Hindlimb muscle (tissue), 1 donor: ENCODE measurements at places on chromosomes 1 and 21.

GRCh38 chr21:37473491-37473890 lies 106.9 kb downstream of the DYRK1A start:
- no peak for DNase-seq

DNA sequence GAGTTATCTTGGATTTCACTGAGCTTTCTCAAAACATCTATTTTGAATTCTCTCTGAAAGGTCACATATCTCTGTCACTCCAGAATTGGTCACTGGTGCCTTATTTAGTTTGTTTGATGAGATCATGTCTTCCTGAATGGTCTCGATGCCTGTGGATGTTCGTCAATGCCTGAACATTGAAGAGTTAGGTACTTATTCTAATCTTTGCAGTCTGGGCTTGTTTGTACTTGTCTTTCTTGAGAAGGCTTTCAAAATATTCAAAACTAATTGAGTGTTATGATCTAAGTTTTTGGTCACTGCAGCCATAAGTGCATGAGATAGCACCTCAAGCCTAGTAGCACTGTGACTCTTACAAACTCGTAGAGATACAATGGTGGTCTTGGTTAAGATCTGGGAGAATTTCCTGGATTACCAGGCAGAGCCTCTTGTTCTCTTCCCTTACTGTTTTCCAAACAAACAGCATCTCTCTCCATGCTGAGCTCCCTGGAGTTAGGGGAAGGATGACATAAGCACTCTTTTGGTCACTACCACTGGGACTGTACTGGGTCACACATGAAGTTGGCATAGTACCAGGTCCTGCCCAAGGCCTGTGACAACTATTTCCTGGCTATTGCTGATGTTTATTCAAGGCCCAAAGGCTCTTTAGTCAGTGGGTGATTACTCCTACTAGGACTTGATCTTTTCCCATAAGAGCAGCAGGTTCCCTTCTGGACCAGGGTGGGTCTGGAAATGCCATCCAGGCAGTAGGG lies 25.6 kb downstream of the SLC22A15 start:
- no peak for DNase-seq

- DNase-seq: no peak
Measured at GRCh38 chr1:29237852-29238619, 1.7 kb downstream of the PTPRU start.

DNA sequence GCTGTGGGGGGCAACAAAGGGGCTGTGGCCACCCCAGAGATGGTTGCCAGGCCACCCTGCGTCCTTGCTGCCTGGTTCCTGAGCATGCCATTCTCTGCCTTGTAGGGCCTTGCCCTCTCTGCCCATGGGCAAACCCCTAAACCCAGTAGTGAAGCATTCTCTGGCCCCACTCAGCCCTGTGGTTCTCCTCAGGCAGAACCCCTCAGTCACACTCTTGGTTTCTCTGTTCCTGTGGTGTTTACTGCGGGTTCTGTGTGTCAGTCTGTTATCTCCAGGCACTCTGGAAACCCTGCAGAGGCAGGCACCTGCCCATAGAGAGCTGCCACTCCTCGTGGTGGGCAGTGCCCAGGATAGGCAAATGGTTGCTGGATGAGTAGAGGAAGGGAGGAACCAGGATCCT lies 41.1 kb upstream of the IL19 start:
- no peak for DNase-seq
